ENCODE measurements at places on chromosomes 6 and 20.

DNA sequence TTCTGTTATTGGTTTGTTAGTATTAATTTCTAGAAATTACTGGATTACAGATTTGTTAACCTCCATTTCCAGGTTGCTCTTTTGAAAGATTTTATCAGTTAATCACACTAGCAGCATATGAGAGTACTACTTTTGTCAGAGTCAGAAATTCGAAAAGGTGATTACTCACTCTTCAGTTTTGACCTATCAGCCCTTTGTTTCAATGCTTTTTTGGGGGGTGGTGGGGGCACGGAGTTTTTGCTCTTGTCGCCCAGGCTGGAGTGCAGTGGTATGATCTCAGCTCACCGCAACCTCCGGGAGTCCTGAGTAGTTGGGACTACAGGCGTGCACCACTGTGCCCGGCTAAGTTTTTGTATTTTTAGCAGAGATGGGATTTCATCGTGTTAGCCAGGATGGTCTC lies 149.2 kb downstream of the JARID2 start:
- no peak for DNase-seq

- no peak for DNase-seq
Measured at GRCh38 chr6:133456439-133456838, 215.3 kb downstream of the EYA4 start.

GRCh38 chr6:3803627-3804468 lies 45.3 kb upstream of the FAM50B start:
- DNase-seq, result peak; percentile 96

GRCh38 chr6:155676346-155676745 lies 220.7 kb upstream of the NOX3 start:
- DNase-seq, result peak; percentile 9

DNA sequence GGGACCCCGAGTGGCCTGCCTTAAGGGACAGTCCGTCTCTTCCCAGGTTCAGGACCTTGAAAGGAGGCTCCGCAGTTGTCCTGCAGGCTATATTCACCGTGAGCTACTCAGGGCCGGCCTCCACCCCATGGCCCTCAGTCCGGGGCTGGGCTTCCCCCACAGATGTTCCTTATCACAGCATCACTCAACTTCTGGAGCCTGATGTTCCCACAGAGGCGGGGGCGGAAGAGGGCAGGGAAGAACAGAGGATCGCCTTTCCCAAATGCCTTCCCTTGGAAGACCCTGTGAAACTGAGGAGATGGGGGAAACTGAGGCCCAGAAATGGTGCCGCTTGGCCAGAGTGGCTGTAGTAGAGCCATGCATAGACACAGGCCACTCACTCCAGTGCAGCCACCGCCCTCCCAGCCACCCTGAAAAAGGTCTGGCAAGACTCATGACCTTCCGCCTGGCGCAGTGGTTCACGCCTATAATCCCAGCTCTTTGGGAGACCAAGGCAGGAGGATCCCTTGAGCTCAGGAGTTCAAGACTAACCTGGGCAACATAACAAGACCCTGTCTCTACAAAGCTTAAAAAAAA lies 4.3 kb upstream of the COX4I2 start:
- DNase-seq, result no peak

All from kidney glomerular epithelial cell (primary cell).